NCI-H510A (cell line): ENCODE measurements at places on chromosomes 1 and 21.

DNA sequence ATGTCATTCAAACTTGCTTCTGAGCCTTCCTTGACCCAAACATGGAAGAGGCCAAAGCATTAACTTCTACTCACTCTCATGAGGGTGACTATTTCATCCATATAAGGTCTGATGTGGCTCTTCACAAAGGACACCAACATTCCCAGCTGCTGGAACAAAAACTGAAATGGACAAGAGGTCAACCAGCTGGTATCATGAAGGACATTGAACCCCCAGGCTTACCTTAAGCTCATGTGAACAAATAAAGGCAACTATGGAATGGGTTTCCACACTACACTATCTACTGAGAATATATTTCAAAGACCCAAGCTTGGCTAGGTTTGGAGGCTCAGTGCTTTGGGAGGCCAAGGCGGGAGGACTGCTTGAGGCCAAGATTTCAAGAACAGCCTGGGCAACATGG lies 26.9 kb downstream of the ANGPTL7 start:
- DNase-seq, result no peak

DNA sequence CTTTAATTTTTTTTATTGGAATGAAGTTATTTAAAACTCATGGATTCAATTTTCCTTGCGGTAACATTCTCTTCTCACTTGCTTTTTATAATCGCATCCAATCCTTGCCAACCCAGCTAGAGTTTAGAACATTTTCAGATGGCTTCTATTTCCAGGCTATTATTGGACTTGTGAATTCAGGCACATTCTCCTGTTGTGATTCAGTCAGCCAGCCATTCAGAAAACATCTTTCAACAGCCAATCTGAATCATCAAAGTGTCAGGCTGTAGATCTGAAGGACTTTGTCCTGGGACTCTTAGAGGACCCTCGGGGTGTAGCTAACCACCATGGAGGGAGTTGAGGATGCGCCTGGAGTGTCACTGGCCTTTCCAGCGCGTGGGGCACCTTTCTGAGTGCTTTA lies 92.4 kb downstream of the PRDM2 start:
- DNase-seq, result no peak

GRCh38 chr1:37146071-37146470 lies 111.8 kb upstream of the GRIK3 start:
- no peak for DNase-seq

DNA sequence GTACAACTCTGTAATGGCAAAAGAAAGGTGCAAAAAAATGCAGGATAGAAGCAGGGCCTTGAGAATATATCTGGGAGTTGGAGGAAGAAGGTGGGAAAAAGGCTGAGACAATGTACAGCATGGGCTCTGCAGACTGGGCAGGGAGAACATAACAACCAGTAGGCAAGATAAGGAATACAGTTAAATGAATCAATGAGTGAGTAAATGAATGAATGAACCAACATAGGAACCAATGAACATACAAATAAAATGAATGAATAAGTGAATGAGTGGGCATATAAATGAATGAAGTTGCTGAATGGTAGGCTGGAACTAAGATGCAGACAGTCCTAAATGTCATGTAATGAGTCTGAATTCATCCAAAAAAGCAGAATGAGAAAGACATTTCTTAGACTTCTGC lies 370.6 kb downstream of the SMYD3 start:
- DNase-seq, result no peak

DNA sequence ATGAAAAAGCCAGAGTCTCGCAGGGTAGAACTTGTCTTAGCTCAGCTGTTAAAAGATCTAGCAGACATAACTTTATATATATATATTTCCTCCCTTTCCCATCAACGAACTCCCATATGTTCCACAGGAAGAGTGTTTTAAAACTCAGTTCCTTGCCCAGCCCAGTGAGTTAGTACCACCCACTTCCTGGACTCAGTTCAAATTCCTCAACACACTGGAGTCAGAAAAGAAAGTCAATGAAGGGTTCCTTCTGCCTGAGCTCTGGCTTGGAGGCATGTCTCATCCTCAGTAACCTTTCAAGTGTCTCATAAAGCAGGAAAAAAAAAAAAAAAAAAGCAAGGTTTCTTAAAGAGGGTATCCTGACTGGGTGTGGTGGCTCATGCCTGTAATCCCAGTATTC lies 15.6 kb downstream of the TPM3 start:
- DNase-seq, result no peak

DNA sequence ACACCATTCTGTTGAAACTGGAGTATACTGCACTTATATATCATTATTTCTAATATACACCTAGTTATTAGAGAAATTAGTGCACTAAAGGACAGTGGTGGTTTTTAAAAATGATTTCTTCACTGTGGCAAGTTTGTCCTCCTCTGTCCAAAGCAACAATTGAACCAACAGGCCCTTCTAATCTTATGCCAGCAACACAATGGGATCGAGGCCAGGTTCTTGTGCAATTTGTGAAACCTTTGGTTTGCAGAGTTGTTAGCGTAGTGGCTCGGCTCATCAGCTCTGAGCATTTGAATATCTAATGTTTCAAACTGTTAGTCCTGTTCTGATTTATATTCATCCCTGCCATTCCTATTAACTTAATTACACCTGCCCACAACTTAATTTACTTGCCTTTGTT lies 9.9 kb upstream of the LRRC39 start:
- no peak for DNase-seq

GRCh38 chr1:177505905-177506590 lies 335.3 kb downstream of the BRINP2 start:
- no peak for DNase-seq

GRCh38 chr21:17925000-17925610 lies 105.9 kb upstream of the C21orf91 start:
- DNase-seq, result peak; percentile 9

- DNase-seq, result no peak
Measured at GRCh38 chr1:14787604-14788003, 189.1 kb downstream of the KAZN start.

DNA sequence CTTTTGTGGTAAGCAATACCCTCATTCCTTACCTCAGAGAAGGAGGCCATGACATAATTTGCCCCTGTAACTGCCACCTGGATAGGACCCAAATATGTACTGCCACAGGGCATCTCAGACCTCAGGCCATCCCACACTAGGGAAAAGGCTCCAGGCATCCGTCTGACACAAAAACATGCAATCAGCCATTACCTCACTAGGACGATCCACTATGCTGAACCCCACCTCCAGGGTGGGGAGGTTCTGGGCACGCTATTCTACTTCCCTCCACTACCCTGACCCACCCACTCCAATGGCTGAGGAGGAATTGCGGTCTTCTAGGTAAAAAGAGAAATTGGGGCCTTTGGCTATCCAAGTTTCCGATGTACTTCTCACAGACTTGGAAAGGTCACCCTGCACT lies 53.6 kb downstream of the ERI3 start:
- no peak for DNase-seq

- DNase-seq, result no peak
Measured at GRCh38 chr1:107147843-107148242, 7.0 kb downstream of the NTNG1 start.

- DNase-seq, result no peak
Measured at GRCh38 chr1:206514813-206515387, 7.6 kb downstream of the RASSF5 start.

- no peak for DNase-seq
Measured at GRCh38 chr1:100347009-100347966, 5.0 kb upstream of the CDC14A start.

DNA sequence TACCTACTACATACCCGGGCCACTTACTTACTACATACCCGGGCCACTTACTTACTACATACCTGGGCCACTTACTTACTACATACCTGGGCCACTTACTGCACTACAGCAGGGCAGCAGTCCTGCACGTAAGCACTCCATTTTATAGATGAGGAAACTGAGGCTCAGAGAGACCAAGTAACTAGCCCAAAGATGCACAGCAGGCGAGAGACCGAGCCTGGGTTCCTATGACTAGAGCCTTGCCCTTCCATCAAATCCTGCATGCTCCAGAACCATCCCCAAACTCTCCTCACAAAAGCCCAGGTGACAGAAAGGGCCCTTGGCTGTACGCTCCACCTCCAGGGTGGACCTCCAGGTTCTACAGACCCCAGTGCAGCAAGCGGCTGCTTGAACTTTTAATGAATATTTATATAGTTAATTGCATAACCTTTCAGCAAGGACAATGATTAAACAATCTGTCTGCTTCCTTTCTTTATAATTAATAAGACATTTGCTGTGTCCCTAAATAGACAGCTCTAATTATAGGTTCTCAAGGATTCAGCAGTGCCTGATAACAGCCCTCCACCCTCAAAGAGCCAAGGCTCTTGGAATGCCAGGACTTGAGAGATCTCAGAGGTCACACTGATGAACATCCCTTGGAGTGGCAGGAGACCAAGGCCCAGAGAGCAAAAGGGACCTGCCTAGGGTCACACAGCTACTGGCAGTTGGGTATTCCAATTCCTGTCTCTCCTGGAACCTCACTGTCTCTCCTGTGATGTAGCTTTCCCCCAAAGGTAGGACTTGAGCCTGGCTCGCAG lies 43.4 kb downstream of the LRP8 start:
- DNase-seq, result no peak

- DNase-seq, result no peak
Measured at GRCh38 chr1:86487131-86487810, 18.5 kb downstream of the CLCA1 start.

DNA sequence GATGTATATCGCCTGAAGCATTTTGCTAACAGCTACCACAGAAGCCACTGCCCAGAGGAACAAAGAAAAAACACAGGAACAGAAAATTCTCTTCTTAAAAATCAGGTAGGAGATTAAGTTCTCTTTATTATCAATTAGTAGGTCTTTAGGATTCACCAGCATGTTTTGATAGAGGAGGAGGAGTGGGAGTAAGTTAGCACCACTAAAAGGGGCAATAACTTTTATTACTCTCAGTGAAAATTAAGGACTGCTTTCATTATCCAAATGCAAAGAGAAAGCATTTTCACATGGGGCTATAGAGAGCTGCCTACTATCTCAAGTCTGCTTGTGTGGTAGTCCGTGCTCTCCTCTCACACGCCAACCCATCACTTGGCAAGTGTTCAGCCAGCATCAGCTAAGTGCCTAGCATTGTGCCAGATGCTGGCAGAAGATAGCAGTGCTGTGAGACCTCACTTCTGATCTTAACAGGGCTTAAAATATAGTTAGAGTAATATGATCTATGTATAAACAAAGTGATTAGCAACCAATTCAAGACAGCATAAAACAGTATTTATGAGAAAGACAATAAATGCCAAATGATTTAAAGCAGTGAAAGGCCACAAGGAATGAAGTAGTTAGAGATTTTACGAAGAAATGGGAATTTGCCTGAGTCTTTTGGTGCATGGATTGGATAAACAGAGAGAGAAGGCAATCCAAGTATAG lies 39.8 kb downstream of the ASTN1 start:
- DNase-seq, result no peak

GRCh38 chr1:22123071-22123390 lies 19.9 kb downstream of the WNT4 start:
- DNase-seq, result no peak

DNA sequence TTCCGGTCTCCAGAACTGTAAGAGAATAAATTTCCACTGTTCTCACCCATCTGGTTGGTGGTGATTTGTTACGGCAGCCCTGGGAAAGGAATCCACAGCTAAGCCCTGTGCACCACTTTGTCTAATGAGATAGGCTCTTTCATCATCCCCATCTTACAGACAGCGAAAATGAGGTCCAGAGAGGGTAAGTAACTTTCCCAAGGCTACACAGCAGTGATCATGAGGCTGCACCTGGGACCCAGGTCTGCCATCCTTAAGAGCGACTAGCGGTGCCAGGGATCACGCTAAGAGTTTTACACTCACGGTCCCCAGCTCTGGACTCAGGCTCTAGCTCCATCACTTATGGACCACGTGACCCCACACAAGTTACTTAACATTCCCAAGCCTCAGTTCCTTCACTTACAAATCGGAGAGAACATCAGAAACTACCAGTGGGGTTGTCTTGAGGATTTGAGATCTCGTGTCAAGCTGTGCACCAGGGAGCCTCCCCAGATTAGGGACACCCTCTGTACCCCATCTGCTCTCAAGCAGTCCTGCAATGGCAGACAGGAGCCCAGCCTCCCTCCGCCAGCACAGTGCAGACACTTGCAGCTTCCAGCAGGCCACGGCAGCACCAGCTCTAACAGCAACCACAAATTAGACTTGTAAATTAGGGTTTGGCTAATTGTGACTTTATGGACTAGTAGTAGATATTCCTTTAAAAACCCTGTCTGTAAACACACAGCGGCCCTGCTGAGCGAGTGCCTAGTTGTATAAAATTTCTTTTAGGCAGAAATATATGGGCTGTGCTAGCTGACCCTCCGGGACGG lies 87.3 kb downstream of the DISP3 start:
- DNase-seq, result no peak
